Left renal cortex interstitium (tissue), 4 donors: ENCODE measurements at places on chromosomes 1 and 21.

DNA sequence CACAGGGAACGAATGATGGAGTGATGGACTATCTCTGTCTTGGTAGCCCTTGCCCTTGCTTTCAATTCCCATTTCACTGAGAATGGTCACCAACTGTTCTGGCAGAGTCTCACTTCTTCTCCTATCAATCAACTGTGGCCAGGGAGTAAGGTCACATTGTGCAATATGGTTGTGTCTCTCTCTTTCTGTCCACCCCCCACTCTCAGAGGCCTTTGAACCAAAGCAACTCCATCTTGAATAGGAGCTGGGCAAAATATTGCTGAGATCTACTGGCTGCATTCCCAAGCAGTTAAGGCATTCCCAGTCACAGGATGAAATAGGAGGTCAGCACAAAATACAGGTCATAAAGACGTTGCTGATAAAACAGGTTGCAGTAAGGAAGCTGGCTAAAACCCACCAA is 36.7 kb downstream of the NTMT2 start:
- no peak for DNase-seq

- no peak for DNase-seq
Observed at GRCh38 chr1:155128755-155129473, 1.2 kb downstream of the EFNA1 start.

DNA sequence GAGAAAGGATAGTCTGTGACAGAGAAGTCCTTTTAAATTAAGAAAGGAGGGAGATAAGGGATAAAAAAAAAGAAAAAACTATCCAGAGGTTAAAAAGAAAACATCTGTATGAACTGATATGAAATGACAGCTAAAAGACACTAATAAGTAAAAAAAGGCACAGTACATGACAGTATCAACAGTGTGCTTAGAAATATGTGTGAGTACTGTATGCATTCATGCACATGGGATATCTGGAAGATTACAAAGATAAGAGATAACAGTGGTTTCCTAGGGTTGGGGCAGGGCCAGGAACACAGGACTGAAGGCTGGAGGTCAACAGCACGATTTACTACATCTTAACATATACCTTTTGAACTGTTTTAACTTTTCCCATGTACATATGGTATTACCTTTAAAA is 13.3 kb downstream of the PTP4A2 start:
- DNase-seq = no peak

GRCh38 chr1:169392406-169392805 is 24.4 kb downstream of the BLZF1 start:
- DNase-seq = no peak

DNA sequence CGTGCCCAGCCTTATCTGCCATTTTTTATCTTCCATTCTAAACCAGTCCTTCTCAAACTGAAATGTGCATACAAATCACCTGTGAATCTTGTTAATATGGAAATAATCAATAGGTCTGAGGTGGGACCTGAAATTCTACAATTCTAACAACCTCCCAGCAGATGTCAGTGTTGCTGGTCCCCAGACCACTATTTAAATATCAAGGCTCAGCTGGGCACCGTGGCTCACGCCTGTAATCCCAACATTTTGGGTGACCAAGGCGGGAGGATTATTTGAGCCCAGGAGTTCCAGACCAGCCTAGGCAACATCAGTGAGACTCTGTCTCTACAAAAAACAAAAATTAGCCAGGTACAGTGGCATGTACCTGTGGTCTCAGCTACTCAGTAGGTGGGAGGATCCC is 4.1 kb downstream of the UQCRHL start:
- no peak for DNase-seq

DNA sequence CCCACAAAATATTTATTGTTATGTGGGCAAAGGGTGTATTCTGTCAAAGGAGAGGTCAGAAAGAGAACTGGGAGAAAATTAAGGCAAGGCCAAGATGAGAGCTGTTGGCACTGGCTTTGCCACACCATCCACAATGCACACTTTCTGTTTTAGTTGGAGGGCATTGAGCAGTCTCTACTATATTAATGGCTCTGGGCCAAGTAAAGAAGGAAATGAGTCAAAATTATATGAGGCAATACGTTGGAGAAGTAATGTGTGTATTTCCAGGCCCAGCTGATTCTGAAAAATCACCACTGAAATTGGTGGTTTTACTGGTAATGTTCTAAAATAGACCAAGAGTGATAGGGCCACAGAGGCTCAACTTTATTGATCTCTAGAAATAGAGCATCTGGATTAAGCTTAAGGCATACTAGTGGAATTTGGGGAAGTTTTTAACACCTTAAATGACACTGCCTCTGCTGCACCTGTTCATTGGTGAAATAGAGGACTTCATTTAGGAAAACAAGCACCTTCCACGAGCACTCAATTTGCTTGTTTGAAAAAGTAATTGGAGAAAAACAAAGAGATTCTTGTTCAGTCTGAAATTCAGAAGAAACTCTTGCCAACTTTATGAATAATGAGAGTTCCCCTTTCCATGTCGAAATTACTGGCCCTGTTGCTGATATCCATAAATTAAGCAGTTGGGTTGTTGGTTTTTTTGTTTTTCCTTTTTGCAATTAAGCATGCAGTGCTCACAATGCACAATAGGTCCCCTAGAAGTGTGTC is 424.9 kb downstream of the ADGRL2 start:
- no peak for DNase-seq

- no peak for DNase-seq
Observed at GRCh38 chr1:21105807-21106206, 70.9 kb downstream of the EIF4G3 start.

DNA sequence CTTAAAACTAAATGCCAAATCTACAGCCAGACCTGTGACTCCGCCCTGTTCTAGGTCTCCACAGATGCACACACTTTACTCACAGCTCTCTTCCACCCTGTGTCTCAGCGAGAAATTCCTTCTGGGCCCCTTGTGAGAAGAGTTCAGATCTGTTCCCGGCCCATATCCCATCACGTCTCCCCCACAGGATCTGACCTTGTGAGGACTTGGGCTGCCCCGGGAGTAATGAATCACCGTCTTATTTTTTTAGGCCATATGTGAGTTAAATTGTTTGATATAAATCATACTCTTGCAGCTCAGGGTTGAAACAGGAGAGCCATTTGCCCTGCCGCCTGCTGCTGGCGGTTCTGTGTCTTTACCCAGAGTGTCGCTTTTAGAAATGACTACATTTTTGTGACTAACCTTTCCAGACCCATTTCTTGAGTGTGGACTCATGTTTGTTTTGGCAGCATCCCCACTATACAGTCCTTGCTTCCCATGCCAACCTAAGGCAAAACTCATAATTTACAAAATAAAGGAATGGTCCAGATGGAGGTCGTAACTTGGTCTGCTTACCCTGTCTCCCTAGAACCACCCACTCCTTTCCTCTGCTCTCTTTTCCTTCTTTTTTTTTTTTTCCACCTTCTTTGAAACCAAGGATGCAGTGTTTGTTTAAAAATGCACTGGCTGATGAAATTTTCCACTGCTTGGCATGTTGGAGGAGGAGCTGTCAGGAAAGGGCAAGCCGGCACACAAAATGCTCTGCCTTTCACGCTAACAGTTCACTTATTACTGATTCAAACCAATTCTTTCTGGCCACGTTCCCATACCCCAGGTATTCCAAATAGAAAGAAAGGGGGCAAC is 98.0 kb upstream of the C1orf105 start:
- no peak for DNase-seq

GRCh38 chr1:231694075-231694431 is 67.5 kb downstream of the DISC1 start:
- no peak for DNase-seq

GRCh38 chr1:231940701-231941100 is 314.1 kb downstream of the DISC1 start:
- DNase-seq = no peak

DNA sequence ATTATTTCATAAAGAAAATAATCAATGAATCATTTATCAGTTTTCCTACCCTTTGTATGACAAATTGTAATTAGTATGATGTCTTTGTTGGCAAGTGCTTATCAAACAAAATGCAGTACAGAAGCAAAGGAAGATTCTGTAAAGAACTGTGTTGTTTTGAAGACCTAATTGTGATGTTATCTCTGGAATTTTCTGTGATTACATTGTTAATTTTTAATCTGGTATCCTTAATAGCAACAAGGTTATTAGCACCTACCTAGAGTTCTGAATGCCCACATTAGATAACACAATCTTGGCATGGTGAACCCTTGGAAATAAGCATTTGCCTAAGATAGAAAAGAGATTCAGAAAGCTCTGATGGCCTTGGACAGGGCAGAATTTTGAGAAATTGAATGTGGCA is 274.1 kb upstream of the ST6GALNAC5 start:
- DNase-seq = no peak

DNA sequence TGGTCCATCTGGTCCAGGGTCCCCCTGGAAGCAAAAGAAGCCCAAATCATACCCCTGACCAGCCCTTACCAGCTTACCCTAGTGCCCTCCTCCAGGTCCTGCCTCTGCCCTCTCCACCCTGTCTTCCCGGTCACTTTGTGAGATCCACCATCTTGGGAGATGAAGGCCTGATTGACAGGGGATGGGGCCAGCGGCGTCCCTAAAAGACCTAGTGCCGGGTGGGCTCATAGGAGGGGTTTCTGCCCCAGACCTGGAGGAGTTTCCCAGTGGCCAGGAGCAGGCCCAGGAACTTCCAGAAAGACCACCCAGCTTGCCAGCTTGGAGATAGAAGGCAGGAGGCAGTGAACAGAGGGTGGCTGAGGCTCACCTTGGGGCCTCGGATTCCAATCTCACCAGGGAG is 5.4 kb downstream of the COL9A2 start:
- DNase-seq = no peak

GRCh38 chr1:20587661-20588053 is 1.2 kb upstream of the CDA start:
- no peak for DNase-seq

GRCh38 chr1:209673631-209674417 is 1.4 kb upstream of the G0S2 start:
- no peak for DNase-seq

DNA sequence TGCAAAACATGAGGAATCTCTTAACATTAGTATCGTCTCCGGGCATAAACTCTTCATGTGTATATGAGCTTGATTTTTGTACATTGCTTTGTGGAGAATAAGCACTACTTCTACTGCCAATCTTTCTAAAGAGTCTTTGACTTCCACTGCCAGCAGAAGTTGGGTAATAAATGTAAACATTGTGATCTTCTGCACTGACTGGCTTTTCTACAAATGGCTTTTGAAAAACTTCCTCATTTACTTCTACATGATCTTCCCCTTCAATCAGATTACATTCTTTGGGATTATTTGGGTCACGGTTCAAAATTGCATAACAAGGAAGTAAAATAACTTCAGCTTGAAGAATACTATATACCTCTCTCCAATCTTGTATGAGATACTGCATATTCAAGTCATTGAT is 30.4 kb upstream of the SLC44A5 start:
- no peak for DNase-seq

- DNase-seq = no peak
Observed at GRCh38 chr1:173062150-173062938, 11.6 kb upstream of the TNFSF18 start.

GRCh38 chr1:243598433-243598832 is 251.6 kb downstream of the AKT3 start:
- no peak for DNase-seq

- peak; percentile 48 for DNase-seq
Observed at GRCh38 chr1:100353071-100353801, 930 bp downstream of the CDC14A start.

- no peak for DNase-seq
Observed at GRCh38 chr21:31235671-31236450, 108.2 kb downstream of the TIAM1 start.

GRCh38 chr1:84089465-84089864 is 54.6 kb upstream of the PRKACB start:
- no peak for DNase-seq

GRCh38 chr1:111099289-111099688 is 40.6 kb downstream of the DRAM2 start:
- DNase-seq = no peak

GRCh38 chr1:150554086-150554452 is 4.9 kb downstream of the ADAMTSL4 start:
- no peak for DNase-seq
